CD4-positive, CD25-positive, alpha-beta regulatory T cell (primary cell): ENCODE measurements at places on chromosomes 12 and 14.

- no peaks in the 10 kb centered on the region for H3K36me3 ChIP-seq
- no peaks in the 10 kb centered on the region for H3K4me1 ChIP-seq
- H3K27ac ChIP-seq = no peak overlapping the region
- no peaks in the 10 kb centered on the region for H3K27me3 ChIP-seq
- H3K4me3 ChIP-seq = no peak overlapping the region
Measured at GRCh38 chr14:51304438-51304837, 64.4 kb downstream of the TMX1 start.

DNA sequence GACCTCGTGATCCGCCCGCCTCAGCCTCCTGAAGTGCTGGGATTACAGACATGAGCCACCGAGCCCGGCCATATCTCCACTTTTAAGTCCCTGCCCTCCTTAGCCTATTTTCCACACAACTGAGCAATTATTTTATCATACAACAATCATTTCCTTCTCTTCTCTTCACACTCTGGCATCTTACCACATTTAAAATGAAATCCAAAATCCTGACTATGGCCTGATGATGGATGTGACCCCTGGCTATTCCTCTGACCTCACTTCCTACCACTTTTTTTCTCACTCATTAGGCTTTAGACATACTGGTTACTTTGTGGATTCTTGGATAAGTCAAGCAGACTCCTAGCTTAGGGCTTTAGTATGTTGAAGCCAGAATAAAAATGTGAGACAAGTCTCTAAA lies 21.9 kb upstream of the EID3 start:
- no peaks in the 10 kb centered on the region for H3K36me3 ChIP-seq
- no peak overlapping the region for H3K4me3 ChIP-seq
- peaks cover 2% of the 10 kb centered on the region for H3K27me3 ChIP-seq
- peaks cover 6% of the 10 kb centered on the region for H3K4me1 ChIP-seq
- no peak for DNase-seq

- no peak overlapping the region for H3K27ac ChIP-seq
- no peaks in the 10 kb centered on the region for H3K27me3 ChIP-seq
- no peaks in the 10 kb centered on the region for H3K4me1 ChIP-seq
- H3K4me3 ChIP-seq = no peak overlapping the region
- no peaks in the 10 kb centered on the region for H3K36me3 ChIP-seq
- DNase-seq = no peak
Measured at GRCh38 chr14:31977001-31977556, 100.0 kb upstream of the ARHGAP5 start.

DNA sequence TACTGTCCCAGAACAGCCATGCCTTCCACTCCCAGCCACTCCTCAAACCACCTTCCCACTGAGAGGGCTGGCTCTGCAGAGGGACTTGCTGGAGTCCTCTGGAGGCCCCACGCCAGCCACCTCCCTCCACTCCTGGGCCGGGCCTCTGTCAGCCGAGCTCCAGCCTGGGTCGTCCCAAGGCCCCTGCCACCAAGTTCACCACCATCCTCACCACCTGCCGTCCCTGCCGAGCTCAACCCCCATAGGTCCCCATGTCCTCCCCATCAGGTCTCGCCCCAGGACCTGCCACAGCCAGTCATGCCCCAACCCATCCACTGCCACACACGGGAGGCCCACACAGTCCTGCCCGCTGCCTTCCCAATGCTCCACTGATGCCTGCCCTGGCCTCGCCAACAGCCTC lies 39.0 kb downstream of the ITPK1 start:
- peaks cover 4% of the 10 kb centered on the region for H3K4me1 ChIP-seq
- no peaks in the 10 kb centered on the region for H3K27me3 ChIP-seq
- no peak overlapping the region for H3K27ac ChIP-seq

GRCh38 chr12:49678711-49679110 lies 28.5 kb downstream of the FMNL3 start:
- H3K27ac ChIP-seq = no peak overlapping the region
- no peaks in the 10 kb centered on the region for H3K27me3 ChIP-seq
- H3K4me3 ChIP-seq = no peak overlapping the region

- no peak overlapping the region for H3K27ac ChIP-seq
- H3K27me3 ChIP-seq = no peaks in the 10 kb centered on the region
- no peaks in the 10 kb centered on the region for H3K36me3 ChIP-seq
- no peak overlapping the region for H3K4me3 ChIP-seq
Measured at GRCh38 chr12:91591639-91591987, 409.0 kb upstream of the DCN start.

- no peak overlapping the region for H3K4me3 ChIP-seq
- peaks cover 17% of the 10 kb centered on the region for H3K27me3 ChIP-seq
- H3K27ac ChIP-seq = no peak overlapping the region
- DNase-seq = no peak
- peaks cover 10% of the 10 kb centered on the region for H3K4me1 ChIP-seq
Measured at GRCh38 chr12:69287556-69287955, 48.2 kb downstream of the CPSF6 start.

DNA sequence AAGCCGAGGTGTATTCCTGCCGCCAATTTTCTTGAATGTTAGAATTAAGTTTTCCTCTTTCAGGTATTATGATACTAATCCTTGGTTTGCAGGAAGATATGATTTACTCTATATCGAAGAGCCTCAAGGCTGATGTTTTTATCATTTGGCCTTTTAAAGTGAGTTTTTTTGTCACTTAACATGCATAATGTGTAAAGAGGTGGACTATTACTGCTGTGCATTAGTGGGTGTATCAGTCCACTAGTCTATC lies 11.1 kb upstream of the TMPO start:
- H3K27ac ChIP-seq = peak overlapping the region; percentile 95
- H3K4me1 ChIP-seq = peaks cover 10% of the 10 kb centered on the region
- DNase-seq = no peak
- H3K36me3 ChIP-seq = no peaks in the 10 kb centered on the region

DNA sequence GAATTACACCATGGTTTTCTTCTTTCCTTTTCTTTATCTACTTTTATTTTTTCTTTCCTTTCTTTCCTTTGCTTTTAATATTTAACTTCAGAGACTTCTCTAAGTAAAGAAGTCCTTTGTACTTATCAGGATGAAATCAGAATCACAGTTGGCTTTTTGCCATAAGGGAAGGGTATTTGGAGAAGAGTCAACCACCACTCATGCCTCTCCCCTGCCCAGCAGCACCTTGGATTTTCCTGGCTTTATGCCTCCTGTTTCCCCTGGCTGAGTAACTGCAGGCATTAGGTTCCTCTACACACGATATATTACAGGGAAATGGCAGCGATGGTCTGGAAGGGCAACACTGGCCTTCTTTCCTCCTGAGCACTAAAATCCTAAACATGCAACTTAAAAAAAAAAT lies 266.4 kb upstream of the CAND1 start:
- no peak for DNase-seq
- H3K27ac ChIP-seq = no peak overlapping the region
- no peak overlapping the region for H3K4me3 ChIP-seq
- H3K36me3 ChIP-seq = no peaks in the 10 kb centered on the region
- no peaks in the 10 kb centered on the region for H3K4me1 ChIP-seq

DNA sequence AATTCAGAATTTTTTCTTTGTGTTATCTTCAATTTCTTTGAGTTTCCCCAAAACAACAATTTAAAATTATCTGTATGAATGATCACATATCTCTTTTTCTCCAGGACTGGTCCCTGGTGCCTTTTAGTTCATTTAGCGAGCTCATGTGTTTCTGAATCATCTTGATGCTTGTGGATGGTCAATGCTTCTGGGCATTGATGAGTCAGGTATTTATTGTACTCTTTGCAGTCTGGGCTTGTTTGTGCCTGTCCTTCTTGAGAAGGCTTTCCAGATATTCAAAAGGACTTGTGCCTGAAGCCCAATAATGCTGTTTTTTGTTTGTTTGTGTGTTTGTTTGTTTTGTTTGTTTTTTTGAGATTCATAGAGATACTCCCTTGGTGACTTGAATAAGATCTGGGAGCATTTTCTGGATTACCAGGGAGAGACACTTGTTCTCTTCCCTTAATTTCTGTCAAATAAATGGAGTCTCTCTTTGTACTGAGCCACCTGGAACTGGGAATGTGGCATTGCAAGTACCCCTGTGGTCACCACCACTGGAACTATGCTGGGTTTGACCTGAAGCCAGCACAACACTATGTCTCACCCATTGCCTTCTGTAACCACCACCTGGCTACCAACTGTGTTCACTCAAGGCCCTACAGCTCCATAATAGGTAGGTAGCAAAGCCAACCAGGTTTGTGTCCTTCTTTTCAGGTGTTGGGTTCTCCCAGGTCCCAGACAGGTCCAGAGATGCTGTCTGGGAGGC lies 56.3 kb downstream of the SLC6A15 start:
- H3K27ac ChIP-seq = no peak overlapping the region
- no peaks in the 10 kb centered on the region for H3K4me1 ChIP-seq
- no peaks in the 10 kb centered on the region for H3K27me3 ChIP-seq
- no peak for DNase-seq

DNA sequence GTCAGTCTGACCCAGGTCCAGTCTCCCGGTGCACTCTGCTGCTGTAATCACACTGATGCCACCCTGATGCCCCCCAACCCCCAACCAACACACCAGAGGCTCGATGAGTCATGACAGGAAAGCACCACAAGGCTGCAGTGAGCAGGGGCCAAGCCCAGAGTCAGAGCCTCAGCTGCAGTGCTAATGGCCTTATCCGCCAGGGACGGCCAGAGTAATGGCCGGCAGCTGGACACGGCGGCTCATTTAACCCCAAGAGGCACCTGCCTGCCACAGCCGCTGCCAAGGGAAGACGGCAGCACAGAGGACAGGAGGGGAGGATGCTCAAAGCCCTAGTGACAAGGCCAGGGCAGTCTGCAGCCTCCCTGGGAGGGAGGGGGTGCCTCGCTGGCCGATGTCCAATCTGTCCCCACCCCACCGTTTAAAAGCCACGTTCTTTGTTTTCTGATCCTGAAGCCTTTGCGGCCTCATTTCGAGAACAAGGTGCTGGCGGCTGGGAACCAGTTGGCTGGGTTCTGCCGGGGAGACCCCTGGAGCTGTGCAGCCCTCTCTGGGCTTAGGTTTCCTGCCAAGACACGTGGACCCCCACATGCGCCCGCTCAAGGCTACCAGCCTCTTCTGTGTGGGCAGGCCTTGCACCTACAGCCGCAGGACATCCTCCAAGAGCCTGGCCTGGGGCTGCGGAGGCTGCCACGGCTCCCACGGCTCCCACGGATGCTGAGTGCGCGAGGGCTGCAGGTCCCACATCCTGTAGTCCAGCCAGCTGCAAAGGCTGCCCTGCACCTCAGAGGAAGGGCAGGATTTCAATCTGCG lies 13.1 kb downstream of the CCDC85C start:
- no peak overlapping the region for H3K4me3 ChIP-seq
- H3K4me1 ChIP-seq = peaks cover 5% of the 10 kb centered on the region
- H3K27ac ChIP-seq = no peak overlapping the region
- DNase-seq = no peak

- no peaks in the 10 kb centered on the region for H3K4me1 ChIP-seq
- peaks cover 3% of the 10 kb centered on the region for H3K27me3 ChIP-seq
- no peak for DNase-seq
- no peak overlapping the region for H3K4me3 ChIP-seq
- no peak overlapping the region for H3K27ac ChIP-seq
Measured at GRCh38 chr14:67551940-67552339, 18.9 kb downstream of the PLEKHH1 start.

GRCh38 chr14:76322594-76323220 lies 53.2 kb upstream of the ESRRB start:
- no peaks in the 10 kb centered on the region for H3K36me3 ChIP-seq
- H3K27ac ChIP-seq = no peak overlapping the region
- no peak for DNase-seq
- H3K27me3 ChIP-seq = peaks cover 1% of the 10 kb centered on the region
- H3K4me1 ChIP-seq = no peaks in the 10 kb centered on the region

GRCh38 chr14:96851694-96852381 lies 54.7 kb downstream of the VRK1 start:
- no peaks in the 10 kb centered on the region for H3K4me1 ChIP-seq
- H3K27ac ChIP-seq = no peak overlapping the region
- no peaks in the 10 kb centered on the region for H3K27me3 ChIP-seq

DNA sequence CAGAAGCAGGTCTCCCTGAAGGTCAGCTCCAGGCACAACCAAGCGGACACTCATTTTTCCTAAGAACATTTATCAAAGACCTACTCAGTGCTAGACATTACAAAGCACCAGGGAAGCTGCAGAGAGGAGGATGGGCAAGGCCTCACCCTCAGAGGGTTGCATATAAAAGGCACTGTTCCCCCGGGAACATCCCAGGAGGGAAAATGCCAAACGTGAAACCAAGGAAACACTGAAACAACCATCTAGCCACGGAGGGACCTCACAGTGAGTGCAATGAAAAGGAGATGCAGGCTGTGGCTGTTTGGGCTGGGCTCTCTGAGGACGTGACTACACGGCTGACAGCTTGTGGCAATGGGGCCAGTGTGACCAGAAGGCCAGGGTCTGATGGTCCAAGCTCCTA lies 117.4 kb upstream of the VASH1 start:
- DNase-seq = no peak
- no peak overlapping the region for H3K4me3 ChIP-seq
- no peaks in the 10 kb centered on the region for H3K27me3 ChIP-seq
- H3K4me1 ChIP-seq = no peaks in the 10 kb centered on the region
- no peaks in the 10 kb centered on the region for H3K36me3 ChIP-seq
